IPS DF 19.7 (cell line): ENCODE measurements at places on chromosomes 4 and X.

- no peak for DNase-seq
Observed at GRCh38 chr4:117983541-117984365, 50.5 kb upstream of the NDST3 start.

DNA sequence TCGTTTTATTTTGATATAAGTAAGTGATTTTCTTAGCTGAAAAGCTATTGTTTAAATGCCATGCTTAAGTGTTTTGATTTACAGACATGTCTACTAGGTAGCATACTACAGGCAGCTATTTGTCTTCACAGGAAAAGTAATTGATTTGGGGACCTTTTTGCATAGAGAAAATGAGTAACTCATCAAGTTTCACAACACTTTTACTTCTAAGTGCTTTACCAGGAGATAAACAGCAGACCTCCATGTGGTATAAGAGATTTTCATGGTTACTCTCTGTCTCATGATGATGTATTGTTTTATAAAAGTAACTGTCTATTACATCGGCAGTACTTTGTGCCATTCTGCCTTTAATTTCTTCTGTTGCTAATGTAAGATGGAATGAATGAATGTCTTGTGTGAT, 28.7 kb downstream of the RBPJ start:
- no peak for DNase-seq

DNA sequence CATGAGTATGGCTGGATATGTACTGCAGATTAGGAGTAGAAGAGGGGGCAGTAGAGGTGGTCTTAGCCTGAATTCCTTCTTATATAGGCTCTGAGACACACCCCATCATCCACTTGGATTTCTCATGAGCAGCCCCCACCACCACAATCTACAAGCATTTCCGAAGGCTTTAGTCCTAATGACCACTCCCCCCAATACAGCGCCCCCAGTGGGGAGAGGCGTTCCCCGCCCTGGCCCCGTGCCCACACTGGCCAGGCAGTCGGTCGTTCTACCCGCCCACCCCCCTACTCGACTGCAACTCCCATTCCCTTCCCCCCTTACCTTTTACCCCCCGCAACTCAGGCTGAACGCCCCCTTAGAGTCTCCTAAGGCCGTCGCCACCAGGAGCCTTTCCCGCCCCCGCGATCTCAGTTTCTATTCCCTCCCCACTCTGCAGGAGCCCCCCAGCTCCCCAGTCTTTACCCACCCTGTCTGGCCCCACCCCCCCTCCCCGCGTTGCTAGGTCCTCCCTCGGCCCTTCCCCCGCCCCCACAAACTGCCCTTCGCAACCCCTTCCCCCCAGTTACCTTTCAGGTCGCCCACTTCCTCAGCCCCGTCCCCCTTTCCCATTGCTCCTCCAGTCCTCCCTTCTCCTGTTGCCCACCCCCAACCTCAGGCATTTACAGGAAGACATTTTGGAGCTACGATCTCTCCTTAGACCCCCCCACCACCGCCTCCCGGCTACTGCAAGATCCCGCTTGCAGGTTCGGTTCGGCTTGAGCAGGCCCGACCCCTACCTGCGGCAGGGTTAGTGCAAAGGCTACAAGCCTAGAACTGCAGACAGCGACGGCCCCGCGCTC, 468 bp downstream of the ZMYM3 start:
- no peak for DNase-seq

DNA sequence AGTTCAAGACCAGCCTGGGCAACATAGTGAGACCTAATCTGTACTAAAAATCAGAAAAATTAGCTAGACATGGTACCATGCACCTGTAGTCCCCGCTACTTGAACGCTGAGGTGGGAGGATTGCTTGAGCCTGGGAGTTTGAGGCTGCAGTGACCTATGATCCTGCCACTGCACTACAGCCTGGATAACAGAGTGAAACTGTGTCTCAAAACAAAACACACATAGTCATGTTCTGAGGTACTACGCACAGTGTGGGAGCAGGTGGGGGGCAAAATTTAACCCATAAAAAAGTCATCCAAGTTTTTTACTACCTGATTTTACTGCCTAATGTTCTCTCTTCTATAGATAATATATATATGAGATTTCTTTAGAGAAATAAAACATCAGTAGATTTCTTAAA, 28.4 kb downstream of the HSPA4L start:
- DNase-seq = no peak

DNA sequence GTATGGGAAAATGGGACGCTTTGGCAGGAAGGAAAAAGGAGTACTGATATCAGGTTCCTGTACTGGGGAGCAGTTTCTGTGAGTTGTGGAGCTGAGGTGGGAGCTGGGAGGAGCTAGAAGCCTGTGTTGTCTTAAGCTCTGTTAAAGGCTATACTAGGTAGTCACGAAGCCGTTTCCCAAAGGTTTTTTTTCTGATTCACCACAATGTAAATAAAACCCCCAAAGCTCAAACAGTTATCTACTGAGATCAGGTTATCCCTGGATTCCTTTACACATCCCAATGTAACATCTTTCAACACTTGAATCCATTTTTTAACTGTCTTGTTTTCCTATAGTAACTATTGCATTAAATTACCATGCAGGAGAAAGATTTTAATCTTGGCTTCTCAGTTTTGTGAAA, 297.4 kb upstream of the SFRP2 start:
- DNase-seq = no peak

GRCh38 chr4:38620065-38620464, 43.9 kb upstream of the KLF3 start:
- DNase-seq = no peak

GRCh38 chrX:48511560-48511959, 2.8 kb downstream of the PORCN start:
- no peak for DNase-seq

DNA sequence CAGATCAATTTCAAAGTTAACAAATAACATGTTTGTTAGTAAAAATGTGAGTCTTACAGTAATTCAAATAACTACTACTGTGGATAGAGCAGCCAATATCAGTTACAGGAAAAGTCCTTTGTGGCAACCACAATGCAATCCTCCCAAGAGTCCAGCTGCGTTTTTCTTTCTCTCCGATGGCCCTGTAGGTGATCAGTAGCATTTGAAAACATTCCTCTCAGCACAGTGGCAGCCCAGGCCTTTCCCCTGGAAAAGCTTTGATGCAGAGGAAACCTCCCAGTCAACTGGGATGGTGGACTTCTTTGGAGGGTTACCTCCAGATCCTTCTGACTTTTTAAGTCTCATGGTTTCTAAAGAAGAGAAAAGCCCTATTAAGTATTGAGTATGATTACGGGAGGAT, 18.0 kb upstream of the PDZD4 start:
- DNase-seq = no peak

GRCh38 chr4:87310691-87311335, 11.9 kb downstream of the HSD17B13 start:
- no peak for DNase-seq

DNA sequence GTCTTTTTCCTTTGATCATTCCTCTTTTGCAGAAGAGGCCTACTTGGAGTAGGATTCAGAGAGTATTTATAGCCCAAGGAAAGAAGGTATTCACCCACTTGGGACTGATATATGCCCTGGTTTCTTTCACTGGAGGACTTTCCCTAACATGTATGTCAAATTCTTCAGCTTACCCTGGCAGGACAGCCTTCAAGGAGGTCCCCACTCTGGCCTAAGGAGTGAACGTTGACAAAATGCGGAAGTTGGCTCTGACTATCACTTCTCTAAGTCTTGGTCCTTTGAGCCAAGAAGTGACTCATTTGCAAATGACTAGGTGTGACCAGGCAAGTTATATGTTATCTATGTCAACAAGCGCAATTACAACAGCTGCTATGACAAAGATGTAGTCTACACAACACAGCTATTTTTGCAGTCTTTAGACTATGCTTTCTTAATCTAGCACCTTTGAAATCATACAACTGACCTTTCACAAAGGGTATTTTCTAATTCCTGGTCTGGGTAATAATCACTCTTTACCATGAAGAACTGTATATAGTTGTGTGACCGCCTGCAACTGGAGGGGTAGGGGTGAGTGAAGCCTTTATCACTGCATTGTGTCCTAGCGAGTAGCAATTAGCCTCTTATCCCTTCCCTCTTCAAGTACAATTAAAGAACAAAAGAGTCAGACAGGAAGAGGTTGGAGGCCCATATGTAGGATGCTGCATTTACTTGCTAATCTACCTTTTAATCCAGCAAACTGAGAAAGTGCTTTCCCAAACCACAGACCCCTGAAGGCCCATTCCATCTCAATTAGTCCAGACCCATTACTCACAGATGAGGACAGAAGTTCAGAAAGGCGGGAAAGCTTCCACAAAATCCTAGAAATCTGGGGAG, 50.1 kb downstream of the RASGEF1B start:
- DNase-seq = no peak

GRCh38 chrX:107674480-107675364, 46.4 kb downstream of the PRPS1 start:
- no peak for DNase-seq

DNA sequence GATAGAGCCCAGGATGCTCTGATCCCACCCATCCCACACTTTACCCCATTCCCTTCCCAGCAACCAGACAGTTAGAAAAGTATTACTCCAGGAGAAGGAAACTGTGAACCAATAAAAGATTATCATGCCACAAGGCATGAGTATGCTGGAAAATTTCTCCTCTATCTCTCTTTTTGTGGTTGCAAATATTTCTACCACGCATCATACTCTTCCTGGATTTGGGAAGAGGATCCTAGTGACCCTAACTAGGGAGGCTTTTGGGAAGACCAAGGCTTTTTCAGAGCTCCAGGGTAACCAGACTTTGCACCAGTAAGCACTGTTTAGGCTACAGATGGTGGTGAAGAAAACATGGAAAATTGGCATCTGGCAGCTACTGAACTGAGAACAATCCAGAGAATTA, 257.6 kb upstream of the CLNK start:
- no peak for DNase-seq

GRCh38 chr4:53098681-53099121, 236.6 kb downstream of the RASL11B start:
- no peak for DNase-seq

- no peak for DNase-seq
Observed at GRCh38 chrX:16114611-16115010, 8.8 kb upstream of the GRPR start.

DNA sequence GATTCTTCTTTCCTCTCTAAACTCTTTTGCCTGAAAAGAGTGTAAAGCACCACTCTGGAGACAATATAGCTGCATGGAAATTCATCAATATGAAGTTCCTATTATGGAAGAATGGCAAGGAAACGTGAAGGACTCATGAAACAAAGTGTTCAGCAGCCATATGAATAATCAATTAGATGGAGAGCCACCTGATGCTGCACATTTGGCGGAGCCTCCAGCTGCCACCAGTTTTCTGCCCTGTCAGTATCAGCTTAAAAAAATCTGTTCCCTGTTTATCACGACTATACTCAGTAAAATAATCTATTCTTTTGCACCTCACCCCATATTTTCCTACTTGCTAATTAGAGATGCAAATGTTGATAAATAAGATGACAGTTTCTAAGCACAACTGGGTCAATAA, 276.0 kb downstream of the UNC5C start:
- no peak for DNase-seq
